ENCODE measurements at places on chromosomes 4 and X. TPM values are rescaled to one million over a fixed set of nuclear protein-coding genes. Genes with fewer than 3 reads are reported as not detected.

Gene VEGFC
- total RNA-seq: 14.9 TPM

Gene TCEAL6
- total RNA-seq: not detected

Gene ZBTB33
- total RNA-seq: 13.0 TPM

Gene CSAG2
- not detected for total RNA-seq

Gene TSC22D3
- total RNA-seq: 1,146 TPM

Gene SFRP2
- 19.0 TPM for total RNA-seq

Gene SHROOM2
- 2.8 TPM for total RNA-seq

Gene MND1
- not detected for total RNA-seq

DNA sequence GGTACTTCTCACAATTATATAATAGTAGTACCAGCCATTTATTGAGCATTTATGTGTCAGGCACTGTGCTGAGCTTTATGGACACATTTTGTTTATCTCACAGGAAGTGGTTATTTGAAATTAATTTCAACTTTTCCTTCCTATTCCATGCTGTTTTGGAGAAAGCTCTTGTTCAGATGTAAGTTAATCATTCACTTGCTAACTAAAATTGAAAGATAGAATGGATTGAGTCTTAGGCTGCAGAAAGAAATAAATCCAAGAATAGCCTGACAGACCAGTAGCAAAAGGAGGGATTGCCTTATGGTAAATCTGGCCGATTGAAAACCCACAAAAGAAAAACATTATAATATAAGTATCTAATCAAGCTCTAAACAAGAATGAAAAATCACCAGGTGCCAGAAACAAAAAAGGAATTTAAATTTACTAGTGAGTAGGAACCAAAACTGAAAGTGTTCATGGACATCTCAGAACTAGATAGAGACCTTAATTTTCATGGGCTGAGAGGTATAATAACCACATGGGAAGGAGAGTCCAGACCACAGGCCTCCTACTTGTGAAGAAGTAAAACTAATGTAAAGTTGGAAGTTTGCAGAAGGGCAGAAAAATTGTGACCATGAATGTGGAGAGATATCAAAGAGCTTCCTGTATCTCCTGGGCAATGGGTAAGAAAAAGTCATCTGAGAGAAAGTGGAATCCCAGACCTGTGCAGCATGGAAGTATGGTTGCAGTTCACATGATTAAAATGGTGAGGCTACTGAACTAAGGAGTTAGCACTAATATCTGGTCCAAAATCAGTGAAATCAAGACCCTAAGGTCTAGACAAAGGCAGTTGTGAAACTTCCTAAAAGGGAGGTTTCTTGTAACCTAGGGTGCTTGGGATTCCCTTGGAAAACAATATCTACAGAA lies 38.0 kb downstream of the RADX start:
- no peak for DNase-seq
- no peaks in the 10 kb centered on the region for H3K36me3 ChIP-seq
- no peak overlapping the region for H3K27ac ChIP-seq
- H3K27me3 ChIP-seq: no peaks in the 10 kb centered on the region

GRCh38 chr4:48665555-48666186 lies 114.4 kb downstream of the FRYL start:
- no peak for DNase-seq
- H3K27ac ChIP-seq: peak overlapping the region; percentile 23
- no peak overlapping the region for H3K4me3 ChIP-seq
- peaks cover 35% of the 10 kb centered on the region for H3K4me1 ChIP-seq

DNA sequence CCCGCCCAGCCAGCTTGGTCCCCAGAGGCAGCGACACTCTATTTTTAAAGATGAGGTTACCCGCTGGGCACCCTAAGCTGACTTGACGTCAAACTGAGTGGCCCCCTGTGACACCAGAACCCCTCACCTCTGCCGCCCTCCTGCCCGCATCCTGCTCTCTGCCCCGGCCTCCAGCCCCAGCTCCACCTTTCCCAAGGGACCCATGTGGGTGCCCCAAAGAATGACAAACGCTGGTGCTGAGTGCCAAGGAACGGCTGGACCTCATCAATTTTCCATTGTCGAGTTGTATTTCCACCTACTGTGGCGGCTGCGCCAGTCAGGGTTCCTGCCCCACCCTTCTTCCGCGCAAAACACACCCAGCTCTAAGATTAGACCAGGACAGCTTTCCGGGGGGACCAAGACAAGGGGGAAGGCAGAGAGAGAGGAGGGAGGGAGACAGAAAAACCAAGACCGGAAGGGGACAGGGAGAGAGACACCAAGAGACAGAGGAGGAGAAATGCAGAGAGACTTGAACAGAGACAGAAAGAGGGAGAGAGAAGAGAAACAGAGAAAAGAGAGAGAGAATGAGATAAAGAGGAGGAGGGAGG lies 2.0 kb downstream of the PRKX start:
- no peaks in the 10 kb centered on the region for H3K4me1 ChIP-seq
- H3K27ac ChIP-seq: peak overlapping the region; percentile 76
- H3K36me3 ChIP-seq: no peaks in the 10 kb centered on the region

GRCh38 chr4:17583276-17583675 lies 6.3 kb downstream of the LAP3 start:
- H3K36me3 ChIP-seq: peaks cover 80% of the 10 kb centered on the region
- DNase-seq: no peak
- no peak overlapping the region for H3K27ac ChIP-seq
- H3K4me3 ChIP-seq: no peak overlapping the region

- DNase-seq: no peak
- H3K4me3 ChIP-seq: no peak overlapping the region
- H3K4me1 ChIP-seq: no peaks in the 10 kb centered on the region
- H3K27ac ChIP-seq: no peak overlapping the region
- no peaks in the 10 kb centered on the region for H3K36me3 ChIP-seq
Measured at GRCh38 chr4:181701214-181701613, 542.0 kb upstream of the TENM3 start.

DNA sequence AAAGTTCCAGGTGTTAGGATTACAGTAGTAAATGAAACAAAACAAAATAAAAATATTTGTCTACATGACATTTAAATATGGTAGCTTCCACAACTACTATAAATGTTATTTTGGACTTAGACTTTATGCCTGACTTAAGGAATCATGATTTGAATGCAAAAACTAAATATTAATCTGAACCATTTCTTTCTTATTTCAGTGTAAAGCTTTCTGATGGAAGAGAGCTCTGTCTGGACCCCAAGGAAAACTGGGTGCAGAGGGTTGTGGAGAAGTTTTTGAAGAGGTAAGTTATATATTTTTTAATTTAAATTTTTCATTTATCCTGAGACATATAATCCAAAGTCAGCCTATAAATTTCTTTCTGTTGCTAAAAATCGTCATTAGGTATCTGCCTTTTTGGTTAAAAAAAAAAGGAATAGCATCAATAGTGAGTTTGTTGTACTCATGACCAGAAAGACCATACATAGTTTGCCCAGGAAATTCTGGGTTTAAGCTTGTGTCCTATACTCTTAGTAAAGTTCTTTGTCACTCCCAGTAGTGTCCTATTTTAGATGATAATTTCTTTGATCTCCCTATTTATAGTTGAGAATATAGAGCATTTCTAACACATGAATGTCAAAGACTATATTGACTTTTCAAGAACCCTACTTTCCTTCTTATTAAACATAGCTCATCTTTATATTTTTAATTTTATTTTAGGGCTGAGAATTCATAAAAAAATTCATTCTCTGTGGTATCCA lies 1.6 kb downstream of the CXCL8 start:
- H3K4me3 ChIP-seq: no peak overlapping the region
- H3K27ac ChIP-seq: no peak overlapping the region
- no peaks in the 10 kb centered on the region for H3K4me1 ChIP-seq
- no peaks in the 10 kb centered on the region for H3K36me3 ChIP-seq
- no peak for DNase-seq
- no peaks in the 10 kb centered on the region for H3K27me3 ChIP-seq

DNA sequence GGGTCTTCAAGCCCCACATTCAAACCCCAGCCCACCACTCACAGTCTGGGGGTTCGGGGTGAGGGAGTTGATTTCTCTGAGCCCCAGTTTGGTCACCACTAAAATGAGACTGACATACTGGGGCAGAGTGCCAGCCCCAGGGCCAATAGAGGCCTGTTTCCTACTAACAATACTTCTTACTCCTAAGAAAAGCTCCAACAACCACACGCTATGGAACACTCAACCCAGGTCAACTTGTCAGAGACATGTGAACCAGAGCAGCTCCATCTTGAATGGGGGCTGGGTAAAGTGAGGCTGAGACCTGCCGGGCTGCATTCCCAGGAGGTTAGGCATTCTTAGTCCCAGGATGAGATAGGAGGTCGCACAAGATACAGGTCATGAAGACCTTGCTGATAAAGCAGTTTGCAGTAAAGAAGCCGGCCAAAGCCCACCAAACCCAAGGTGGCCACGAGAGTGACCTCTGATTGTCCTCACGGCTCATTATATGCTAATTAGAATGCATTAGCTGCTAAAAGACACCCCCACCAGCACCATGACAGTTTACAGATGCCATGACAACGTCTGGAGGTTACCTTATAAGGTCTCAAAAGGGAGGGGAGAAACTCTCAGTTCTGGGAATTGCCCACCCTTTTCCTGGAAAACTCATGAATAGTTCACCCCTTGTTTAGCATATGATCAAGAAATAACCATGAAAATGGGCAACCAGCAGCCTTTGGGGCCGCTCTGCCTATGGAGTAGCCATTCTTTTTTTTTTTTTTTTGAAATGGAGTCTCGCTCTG lies 26.6 kb upstream of the HTRA3 start:
- H3K27ac ChIP-seq: no peak overlapping the region
- no peaks in the 10 kb centered on the region for H3K36me3 ChIP-seq
- no peaks in the 10 kb centered on the region for H3K27me3 ChIP-seq
- H3K4me3 ChIP-seq: no peak overlapping the region

GRCh38 chr4:156971676-156972378 lies at the start of gene PDGFC:
TSS of gene PDGFC (minus strand) at chr4:156971799. CDS start at chr4:156970903, 896 bp downstream.
- no peaks in the 10 kb centered on the region for H3K27me3 ChIP-seq
- DNase-seq: peak; percentile 78

GRCh38 chrX:64205441-64205734 lies at the start of gene AMER1:
TSS of gene AMER1 (minus strand) at chrX:64205708. CDS start at chrX:64193286, 12,422 bp downstream.
- no peaks in the 10 kb centered on the region for H3K4me1 ChIP-seq
- H3K4me3 ChIP-seq: peak within 1 kb of the TSS; percentile 44
- no peaks in the 10 kb centered on the region for H3K36me3 ChIP-seq
- H3K27ac ChIP-seq: peak within 1 kb of the TSS; percentile 95
- DNase-seq: no peak

- no peak for DNase-seq
- no peak overlapping the region for H3K4me3 ChIP-seq
- no peak overlapping the region for H3K27ac ChIP-seq
- H3K4me1 ChIP-seq: no peaks in the 10 kb centered on the region
- no peaks in the 10 kb centered on the region for H3K27me3 ChIP-seq
- no peaks in the 10 kb centered on the region for H3K36me3 ChIP-seq
Measured at GRCh38 chrX:8636497-8636896, 95.4 kb downstream of the ANOS1 start.

Measured in Peyer's patch (tissue), 4 donors.